ENCODE measurements at places on chromosomes 3 and 15.

DNA sequence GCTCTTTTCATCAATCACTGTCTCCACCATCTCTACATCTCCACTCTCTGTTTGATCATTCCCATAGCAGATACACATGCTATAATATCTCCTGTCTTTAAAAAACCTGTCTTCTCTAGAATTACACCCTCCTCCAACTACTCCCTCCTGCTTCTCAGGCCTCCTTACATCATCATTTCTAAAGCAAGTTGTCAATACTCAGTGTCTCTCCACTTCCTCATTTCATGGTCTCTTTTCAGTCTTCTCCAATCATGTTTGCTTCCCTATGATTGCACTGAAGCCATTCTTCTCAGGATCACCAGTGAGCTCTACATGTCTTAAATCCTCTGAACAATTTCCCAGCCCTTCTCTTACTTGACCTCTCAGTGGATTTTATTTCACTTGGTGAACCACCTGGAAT is 87.0 kb upstream of the ZNF280D start:
- DNase-seq = no peak

GRCh38 chr15:99682455-99682854 is 50.8 kb downstream of the LYSMD4 start:
- DNase-seq = no peak

DNA sequence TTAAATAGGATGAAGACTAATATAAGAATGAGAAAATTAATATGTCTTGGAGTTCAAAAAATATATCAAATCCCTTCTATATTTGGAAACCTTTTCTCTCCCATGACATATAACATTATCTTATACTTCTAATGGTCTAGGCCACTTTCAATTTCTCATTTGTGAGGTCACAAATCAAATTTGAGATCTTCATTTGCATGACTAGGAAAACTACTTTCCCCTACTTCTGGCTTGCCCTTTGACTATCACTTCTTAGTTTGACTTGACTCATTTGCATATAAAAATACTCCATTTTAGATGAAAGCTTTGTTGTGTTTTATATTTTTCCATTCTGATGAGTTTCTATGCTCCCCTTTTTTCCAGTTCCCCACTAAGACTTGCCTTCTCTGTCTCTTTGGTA is 598.6 kb upstream of the TBL1XR1 start:
- DNase-seq = no peak

GRCh38 chr3:94184781-94185180 is 121.9 kb downstream of the NSUN3 start:
- DNase-seq = no peak

- no peak for DNase-seq
Measured at GRCh38 chr3:98991393-98991792, 89.9 kb upstream of the DCBLD2 start.

GRCh38 chr3:128276146-128276435 is 122.8 kb downstream of the EEFSEC start:
- no peak for DNase-seq

DNA sequence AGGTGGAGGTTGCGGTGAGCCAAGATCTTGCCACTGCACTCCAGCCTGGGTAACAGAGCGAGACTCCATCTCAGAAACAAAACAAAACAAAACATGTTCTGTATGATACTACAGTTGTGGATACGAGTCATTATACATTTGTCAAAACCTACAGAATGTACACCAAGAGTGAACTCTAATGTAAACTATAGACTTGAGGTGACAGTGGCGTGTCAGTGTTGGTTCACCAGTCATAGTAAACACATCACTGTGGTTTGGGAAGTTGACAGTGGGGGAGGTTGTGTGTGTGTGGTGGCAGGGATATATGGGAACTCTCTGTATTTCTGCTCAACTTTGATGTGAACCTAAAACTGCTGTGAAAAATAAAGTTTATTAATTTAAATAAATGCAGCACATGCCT is 33.0 kb upstream of the GNB5 start:
- DNase-seq = no peak

DNA sequence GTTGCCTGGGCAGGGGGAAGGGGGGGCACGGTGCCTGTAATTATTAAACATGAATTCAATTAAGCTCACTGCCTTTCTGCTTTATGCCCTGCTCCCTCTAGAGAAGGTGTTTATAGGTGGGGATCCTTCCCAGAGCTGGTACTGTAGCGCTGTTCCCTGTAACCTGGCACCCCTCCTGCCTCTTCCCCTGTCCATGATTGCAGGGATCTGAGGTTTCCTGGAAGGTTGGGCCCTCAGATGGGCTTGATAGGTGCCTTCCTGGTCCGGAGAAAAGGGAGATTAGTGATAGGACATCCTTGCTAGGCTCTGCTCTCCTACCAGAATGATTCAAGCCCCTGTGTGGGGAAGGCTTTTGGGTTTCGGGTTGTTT is 2.1 kb upstream of the FAM131A start:
- no peak for DNase-seq
